Mesenchymal stem cell (in vitro differentiated cells and primary cell): ENCODE measurements at places on chromosomes 2 and 18.

- no peak for DNase-seq
Observed at GRCh38 chr18:55783921-55784320, 195.9 kb upstream of the TCF4 start.

DNA sequence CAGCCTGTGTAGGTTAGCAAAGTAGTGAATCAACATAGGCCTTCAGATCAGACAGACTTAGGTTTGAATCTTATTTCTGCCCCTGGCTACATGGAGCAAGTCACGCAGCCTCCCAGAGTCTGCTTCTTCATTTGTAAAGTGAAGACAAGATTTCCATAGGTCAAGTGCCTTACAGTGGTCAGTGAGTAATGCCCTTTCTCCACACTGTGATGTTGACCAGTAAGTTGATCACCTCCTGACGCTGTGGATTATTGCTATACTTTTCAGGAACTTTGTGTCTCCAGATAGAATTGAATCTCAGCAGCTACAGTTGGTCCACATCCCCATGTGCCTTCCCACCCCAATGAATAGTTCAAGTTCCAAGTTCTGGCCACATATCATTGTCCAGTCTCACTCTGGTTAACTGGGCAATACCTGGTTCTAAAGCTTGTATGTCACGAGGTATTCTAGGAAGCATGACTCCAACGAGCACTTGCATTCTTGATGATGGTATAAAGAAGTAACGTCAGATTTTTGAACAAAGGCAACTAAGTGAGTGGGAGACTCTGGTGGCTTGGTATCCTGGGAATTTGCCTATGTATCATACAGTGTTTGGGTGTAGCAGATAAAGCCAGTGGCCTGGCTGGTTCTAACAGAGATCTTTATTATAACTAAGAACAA lies 2.1 kb upstream of the CLIP4 start:
- peak; percentile 89 for DNase-seq

DNA sequence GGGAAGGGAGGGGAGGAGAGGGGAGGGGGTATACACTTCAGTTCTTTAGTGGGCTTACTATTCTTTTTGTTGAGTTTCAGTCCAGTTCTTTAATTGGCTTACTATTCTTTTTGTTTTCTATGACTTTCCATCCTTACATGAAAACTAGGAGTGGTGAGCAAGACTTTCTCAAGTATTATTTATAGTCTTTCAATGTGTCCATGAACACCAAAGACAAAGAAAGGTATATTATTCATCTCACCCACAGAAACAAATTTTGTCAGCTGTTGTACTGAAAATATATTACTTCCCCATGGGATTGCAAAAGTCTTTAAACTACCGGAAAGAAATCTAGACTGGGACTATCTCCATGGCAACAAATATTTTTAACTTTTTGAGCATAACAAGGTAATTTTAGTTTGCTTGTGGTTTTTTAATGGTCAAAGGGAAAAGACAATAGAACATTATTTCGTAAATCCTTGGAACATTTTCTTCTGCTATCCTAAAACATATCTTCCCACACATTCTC lies 17.6 kb downstream of the ADAM17 start:
- DNase-seq, result peak; percentile 79

GRCh38 chr18:44054514-44054913 lies 626.2 kb upstream of the SETBP1 start:
- DNase-seq, result no peak

GRCh38 chr2:36366491-36367120 lies 11.0 kb downstream of the CRIM1 start:
- DNase-seq, result peak; percentile 61

GRCh38 chr18:62331581-62332356 lies 6.7 kb downstream of the TNFRSF11A start:
- peak; percentile 60 for DNase-seq

- DNase-seq, result peak; percentile 16
Observed at GRCh38 chr18:49059028-49059834, 108.5 kb upstream of the SMAD7 start.

DNA sequence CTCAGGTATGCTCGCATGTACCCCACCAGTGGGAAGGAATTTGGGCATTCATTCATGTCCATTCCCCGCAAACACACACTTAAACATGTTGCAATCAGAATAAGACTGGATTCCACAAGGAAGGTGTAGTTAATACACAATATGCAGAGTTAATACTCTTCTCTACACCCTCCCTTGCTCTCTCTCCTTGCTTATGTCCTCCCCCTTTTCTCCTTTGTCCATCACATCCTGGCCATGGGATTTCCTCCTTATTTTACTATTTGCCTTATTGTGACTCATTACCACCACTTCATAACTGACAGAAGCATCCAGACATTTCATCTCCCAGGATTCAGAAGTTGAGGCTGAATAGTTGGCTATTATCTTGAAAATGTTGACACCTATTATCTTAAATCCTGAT lies 473.8 kb upstream of the SPHKAP start:
- no peak for DNase-seq

GRCh38 chr2:105244451-105244850 lies 2.9 kb downstream of the GPR45 start:
- DNase-seq, result no peak

- DNase-seq, result no peak
Observed at GRCh38 chr18:68519336-68519735, 195.6 kb downstream of the TMX3 start.

GRCh38 chr2:129605646-129606045 lies 373.8 kb upstream of the RAB6C start:
- DNase-seq, result no peak

GRCh38 chr2:85951351-85952067 lies 62.7 kb upstream of the ST3GAL5 start:
- DNase-seq, result peak; percentile 33

- DNase-seq, result no peak
Observed at GRCh38 chr2:59296279-59296678, 1055.2 kb upstream of the FANCL start.

DNA sequence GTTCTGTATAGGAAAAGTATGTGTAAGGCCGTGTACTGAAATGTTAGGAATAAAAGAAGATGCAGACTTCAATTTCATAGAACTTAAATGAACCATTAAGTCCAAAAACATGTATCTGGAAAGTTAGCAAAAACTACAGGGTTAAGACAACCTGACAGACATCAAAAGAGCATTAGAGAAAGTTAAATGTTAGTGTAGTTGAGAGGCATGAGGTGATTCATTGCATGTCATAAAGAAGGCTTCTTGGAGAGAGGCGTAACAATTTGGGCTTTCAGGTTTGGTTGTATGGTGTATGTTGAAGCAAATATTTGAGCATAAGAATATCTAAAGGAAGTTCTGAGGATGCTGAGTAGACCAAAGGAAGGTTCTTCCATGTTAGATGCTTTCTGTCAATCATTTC lies 6.3 kb downstream of the EPC2 start:
- DNase-seq, result no peak
